Thymus (tissue), 14 donors: ENCODE measurements at places on chromosomes 3 and 15.

DNA sequence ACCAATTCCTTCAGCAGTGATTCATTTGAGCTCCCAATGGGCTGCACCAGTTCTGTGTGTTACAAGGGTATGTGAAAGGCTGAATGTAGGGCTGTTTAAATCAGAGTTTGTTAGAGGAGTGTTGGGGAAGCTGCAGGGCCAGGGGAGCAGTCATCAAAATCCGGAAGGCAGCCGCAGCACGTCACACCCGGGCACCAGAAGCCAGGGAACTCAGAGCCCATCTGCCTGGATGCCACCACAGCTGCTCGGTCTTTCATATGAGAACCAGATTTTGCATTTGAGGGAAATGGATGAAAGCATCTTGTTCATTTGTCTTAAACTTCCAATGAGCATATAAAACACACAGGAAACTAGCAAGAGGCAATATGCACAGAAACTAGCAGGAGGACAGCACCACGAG is 24.2 kb upstream of the NEO1 start:
- DNase-seq: no peak

GRCh38 chr15:62932436-62932835 is 110.1 kb upstream of the TPM1 start:
- DNase-seq: no peak

DNA sequence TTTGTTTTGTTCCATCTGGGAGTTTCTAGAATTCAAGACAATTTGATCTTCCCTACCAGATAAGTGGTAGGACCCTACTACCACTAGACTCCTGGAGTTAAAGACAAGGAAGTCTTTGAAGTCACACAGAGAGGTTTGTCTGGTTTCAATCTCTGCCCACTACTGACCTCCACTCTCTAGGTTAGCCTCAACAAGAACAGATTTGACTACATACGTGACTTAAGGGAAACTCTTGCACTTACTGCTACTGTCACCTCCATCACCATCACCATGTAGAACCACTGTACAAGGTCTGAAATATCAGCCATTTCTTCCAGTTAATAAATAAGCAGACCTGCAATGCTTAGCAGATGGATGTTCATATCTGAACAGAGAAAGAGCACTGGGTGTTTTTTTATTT is 148.3 kb upstream of the ARHGEF26 start:
- DNase-seq: no peak

GRCh38 chr3:183579967-183580900 is 24.7 kb upstream of the KLHL6 start:
- DNase-seq: no peak

- DNase-seq: no peak
Measured at GRCh38 chr3:195956577-195956976, 48.2 kb upstream of the TNK2 start.

- no peak for DNase-seq
Measured at GRCh38 chr15:23773093-23773492, 86.0 kb upstream of the NDN start.

- no peak for DNase-seq
Measured at GRCh38 chr3:61136191-61136590, 115.1 kb downstream of the FHIT start.

- no peak for DNase-seq
Measured at GRCh38 chr3:104069114-104069513, 1297.6 kb upstream of the ALCAM start.

GRCh38 chr15:58543664-58544335 is 112.0 kb downstream of the LIPC start:
- DNase-seq: no peak

DNA sequence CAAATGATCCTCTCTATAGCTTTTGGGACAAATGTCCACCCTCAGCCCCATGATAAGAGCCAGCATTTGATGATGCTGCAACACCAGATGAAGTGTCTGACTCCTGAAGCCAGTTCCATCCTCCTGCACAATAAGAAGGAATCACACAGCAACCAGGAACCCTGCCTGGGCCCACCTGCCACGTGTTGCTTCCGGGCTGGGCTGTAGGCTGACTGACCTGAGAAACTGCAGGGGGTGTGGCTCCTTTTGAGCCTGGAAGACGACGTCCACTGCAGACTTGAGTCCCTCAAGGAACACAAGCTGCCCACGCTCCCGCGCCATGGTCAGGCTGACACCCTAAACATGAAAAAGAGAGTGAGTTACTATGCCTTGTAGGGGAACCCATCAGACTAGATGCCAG is 9.4 kb downstream of the ELP6 start:
- DNase-seq: no peak

DNA sequence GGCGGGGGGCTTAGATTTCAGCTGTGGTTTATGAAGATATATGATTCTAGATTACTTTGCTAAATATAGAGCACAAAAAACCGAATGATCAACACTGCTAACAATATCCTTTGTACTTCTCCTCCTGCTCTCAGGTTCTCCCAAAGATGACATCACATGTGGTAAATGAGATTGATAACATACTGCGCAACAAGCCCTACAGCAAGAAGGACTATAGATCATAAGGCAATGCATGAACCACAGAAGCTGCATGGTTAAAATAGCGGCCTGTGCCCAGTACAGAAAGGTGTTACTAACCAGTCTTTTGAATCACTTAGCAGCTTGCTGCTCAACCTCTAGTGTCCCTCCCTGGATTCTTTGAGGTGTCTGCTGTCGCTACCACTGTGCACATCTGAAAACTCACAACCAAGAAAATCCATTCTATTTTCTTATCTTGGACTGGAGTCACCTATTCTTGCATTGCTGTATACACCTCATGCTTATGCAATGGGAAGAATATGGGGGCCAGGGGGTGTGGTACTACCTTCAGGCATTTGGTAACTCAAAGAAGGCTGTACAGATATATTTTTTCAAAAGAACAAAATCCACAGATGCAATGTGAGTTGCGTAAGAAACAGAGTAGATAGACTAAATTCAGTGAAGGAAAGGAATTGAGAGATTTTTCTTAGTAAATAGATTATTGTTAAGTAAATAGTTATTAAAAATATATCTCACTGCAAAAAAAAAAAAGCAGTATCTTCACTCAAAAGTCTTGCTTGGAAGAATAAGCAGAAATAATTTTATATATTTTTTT is 18.2 kb downstream of the SSR3 start:
- no peak for DNase-seq

- no peak for DNase-seq
Measured at GRCh38 chr3:110420158-110420641, 651.4 kb upstream of the NECTIN3 start.

DNA sequence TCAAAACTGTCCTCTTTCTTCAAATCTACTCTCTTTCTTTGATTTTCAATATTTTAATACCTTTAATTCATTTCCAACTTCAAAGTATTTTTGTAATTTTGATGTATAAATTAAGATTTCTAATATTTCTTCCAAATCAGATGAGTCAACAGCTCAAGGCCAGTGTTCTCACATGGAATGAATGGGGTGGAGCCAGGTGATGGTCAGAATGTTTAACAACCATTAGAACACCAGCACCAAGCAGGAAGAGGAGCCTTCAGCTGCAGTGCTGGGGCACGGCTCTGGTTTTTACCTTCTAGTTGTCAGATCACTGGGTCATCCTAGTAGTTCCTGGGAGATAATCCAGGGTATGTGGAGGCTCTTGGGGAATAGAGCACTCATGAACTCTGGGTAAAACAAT is 494.5 kb upstream of the PDZRN3 start:
- no peak for DNase-seq

GRCh38 chr3:12273045-12273695 is 15.7 kb upstream of the PPARG start:
- DNase-seq: no peak

- DNase-seq: no peak
Measured at GRCh38 chr3:114760679-114761078, 386.4 kb downstream of the ZBTB20 start.

DNA sequence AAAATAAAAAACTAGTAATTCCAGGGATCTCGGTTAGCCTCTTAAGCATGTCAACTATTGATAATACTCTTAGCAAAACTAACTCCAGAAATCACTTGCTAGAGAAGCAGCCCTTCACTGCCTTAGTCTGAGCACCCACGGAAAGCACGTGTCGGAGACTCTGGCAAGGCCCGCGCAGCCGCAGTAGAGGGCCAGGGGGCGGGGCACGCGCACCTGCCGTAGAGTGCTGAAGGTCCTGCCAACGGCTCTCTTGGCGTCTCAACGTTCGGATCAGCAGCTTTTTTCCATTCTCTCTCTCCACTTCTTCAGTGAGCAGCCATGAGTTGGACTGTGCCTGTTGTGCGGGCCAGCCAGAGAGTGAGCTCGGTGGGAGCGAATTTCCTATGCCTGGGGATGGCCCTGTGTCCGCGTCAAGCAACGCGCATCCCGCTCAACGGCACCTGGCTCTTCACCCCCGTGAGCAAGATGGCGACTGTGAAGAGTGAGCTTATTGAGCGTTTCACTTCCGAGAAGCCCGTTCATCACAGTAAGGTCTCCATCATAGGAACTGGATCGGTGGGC is at the start of gene LDHAL6B:
TSS of gene LDHAL6B (plus strand) at position 221 of the 561 bp plus-strand sequence. CDS start at position 319, 98 bp downstream.
- no peak for DNase-seq

- DNase-seq: no peak
Measured at GRCh38 chr15:98905963-98906711, 101.5 kb downstream of the PGPEP1L start.

DNA sequence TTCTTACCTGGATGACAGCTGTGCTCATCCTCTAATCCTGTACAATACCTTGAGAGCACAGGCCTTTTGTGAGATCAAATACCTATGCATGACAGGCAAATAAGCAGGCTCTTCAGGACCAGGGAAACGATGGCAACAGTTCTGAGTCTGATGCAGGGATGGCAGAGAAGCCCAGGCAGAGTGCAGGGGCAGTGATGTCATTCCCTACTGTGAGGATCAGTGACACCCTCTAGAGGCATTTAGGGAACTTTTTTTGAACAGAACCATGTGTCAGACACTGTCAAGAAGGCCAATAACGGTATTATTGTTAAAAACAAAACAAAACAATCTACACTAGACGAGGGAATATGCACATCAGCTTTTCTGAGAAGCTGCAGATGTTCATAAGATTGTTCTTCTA is 314.8 kb upstream of the CTDSPL start:
- no peak for DNase-seq

GRCh38 chr3:197224034-197224444 is 74.4 kb downstream of the DLG1 start:
- DNase-seq: peak; percentile 65

DNA sequence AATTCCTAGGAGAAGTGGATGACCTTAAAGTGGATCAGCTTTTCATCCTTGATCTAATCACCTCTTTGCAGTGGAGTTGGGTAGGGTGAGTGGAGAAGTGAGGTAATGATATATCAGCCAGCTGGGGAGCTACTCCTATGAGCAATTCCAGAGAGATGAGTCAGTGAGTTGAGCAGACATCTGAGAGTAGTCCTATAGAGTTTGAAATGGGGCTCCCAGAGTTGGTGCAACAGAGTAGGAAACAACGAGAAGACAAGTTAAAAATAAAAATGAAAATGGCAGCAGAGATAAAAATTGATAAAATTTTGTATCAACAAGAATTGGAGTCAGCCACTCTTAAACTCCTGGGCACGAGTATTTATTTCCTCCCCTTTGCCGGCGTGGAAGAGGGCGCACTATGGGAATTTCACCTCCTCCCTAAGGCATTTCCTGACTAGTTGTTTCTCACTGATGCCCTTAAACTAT is 150.8 kb upstream of the DPH6 start:
- no peak for DNase-seq

DNA sequence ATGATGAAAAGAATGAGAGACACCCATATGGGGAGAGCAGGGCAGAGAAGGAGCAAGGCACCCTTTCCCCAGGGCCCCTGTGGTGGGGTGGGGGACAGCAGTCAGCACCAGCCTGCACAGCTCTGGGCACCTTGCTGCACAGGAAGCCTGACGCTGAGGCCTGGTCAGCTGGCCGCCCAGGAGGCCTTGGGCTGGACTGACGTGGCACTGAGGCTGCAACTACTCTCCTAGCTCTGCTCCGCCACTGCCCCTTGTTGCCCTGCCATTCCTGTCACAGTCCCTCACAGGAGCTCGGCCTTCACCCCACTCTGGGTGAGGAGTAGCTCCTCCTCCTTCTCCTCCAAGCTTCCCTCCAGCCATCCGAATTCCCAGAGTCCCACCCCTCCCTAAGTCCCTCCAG is 99.7 kb downstream of the CPN2 start:
- DNase-seq: no peak

- no peak for DNase-seq
Measured at GRCh38 chr3:148077318-148077923, 620.3 kb upstream of the AGTR1 start.

DNA sequence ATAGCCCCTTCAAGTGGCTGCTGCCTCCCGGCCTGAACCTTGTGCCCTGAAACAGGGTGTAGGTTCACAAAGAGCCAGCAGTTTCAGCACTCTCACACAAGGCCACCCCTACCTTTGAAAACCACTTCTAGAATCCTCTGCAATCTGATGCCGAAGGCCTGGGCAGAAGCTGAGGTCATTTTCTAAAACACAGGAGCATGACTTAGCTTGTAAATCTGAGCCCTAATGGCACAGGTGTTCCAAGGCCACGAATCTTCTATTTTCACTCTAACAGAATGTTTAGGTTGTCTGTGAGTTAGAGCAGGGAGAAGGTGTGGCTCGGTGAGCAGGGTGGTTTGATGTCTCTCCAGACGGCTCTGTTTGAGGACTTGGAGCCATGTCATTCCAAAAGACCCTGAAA is 62.3 kb downstream of the SYNM start:
- DNase-seq: no peak

DNA sequence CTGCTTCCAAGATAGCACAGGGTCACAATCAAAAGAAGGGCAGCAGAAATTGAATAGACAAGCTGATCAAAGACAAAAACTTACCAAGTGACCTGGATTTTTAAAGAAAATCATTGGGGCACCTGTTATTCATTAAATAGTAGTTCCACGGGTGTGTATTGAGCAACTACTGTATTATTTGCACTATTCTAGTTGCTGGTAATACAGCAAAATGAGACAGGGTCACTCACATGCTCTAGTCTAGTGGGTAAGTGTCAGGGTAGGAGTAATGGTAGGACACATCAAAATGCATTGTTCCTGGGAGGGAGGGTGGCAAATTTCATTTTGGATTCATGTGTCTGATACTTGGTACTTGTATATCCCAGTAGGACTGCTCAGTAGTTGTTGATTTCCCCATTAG is 127.9 kb downstream of the SQOR start:
- no peak for DNase-seq

DNA sequence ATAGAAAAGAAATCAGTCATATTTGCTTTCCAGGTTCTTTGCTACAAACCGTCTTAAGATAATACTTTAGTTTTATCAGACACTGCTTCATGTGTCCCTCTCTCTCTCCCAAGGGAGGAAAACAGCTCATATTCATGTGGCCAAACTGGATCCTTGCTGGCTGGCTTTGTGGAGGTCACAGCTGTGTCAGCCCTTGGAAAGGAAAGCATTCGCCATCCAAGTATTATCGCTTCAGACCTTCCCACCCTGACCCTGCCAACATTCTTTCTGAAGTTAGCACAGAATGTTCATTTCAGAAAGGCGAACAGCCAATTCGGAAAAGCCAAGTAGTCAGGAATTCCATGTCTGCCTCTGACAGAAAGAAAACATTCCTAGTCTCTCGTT is 213.6 kb downstream of the FEZF2 start:
- DNase-seq: no peak

- no peak for DNase-seq
Measured at GRCh38 chr3:32743934-32744333, 58.9 kb downstream of the CNOT10 start.
